ENCODE measurements at places on chromosomes 13 and 19.

DNA sequence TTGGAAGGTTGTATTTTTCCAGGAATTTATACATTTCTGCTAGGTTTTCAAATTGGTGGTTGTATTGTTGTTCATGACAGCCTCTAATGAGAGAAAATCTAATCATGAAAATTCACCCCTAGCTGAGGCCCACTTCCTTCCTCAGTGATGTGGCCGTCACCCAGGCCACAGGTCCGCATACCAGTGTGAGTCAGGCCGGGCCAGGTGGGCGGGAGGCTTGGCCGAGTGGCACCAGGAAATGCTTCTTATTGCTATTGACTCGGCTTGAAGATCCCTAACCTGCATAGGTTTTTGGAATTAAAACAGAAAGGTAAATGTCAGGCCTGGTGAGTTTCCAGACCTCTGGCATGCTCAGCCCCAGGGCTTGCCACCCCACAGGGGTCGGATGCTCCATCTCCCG lies 88.7 kb downstream of the SCGB2B2 start:
- DNase-seq = no peak

- no peak for DNase-seq
Measured at GRCh38 chr19:54206030-54206830, 5.6 kb downstream of the RPS9 start.

DNA sequence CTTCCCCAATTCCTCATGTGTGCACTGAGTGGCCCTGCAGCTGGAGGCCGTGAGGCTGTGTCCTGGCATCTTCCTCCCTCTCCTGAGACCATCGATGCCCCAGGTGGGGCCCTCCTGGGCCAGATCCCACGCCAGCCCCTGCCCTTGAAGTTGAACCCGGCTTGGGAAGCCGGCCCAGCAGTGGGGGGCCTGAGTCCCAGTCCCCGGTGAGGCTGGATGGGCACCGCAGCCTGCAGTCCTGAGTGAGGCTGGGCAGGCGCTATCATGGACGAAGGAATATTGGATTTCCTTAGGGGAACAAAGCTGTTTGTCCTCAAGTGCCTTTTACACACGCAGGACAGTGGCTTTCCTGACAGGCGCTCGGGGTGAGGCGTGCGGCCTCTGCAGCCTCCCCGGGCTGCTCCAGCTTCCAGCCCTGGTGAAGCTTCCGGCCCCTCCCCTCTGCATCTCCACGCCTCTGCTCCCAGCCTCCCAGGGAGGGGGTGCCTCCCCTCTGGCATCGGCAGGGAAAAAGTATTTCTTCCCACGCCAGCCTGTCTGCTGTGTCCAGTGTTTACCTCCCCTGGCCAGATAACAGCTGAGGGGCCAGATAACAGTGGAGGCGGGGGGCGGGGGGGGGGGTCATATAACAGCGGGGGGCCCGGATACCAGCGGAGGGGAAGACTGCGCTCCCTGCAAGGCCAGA lies 159.5 kb downstream of the KDM4B start:
- DNase-seq = no peak

DNA sequence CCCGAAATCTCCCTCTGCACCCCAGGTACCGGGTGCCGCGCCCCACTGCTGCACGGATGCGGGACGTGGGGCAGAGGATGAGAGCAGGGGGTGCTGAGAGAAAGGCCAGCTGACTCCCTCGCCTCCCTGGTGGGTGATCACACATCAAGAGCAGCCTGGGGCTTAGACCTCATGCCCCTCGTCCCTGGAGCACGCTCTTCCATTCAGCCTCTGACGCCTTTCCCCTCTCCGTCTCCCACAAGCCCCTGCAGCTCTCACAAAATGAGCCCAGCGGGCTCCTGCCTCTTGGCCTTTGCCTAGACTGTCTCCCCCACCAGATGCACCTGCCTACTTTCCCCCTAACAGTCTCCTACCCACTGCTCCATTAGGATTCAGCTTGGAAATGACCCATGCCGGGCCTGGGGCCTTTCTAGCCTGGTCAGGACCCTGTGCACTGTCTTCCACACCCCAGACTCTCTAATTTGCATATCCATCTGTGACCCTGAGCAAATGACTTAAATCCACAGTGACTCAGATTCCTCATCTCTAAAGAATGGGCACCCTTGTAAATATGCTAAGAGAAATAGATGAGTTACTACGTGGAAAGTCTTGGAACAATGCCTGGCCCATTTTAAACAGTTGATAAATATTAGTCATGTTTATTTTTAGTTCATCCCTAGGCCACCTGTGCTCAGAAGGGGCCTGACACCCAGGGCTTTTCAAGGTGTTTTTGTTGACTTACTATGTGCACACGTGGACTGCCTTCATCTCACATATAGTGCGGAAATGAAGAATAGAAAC lies 582 bp upstream of the PTPRH start:
- DNase-seq = peak; percentile 62

DNA sequence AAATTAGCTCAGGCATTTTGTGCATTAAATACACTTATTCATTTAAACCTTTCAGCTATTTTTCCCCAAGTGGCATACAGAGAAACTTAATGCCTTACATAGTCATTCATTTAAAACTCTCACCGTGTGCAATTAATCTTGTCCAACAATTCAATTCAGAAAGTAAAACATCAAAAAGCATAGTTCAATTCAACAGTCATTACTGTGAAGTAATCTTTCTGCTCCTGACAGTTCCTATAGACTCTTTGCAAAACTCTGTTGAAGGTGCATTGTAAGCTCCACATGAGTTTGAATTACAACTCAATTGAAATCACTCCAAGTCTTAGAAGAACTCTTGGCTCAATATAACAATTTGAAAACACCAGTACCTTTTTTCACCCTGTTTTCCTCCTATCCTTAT lies 228.3 kb downstream of the DACH1 start:
- DNase-seq = no peak

GRCh38 chr13:62875118-62875640 lies 1459.5 kb upstream of the PCDH20 start:
- DNase-seq = no peak

GRCh38 chr19:39160889-39161672 lies 35.5 kb downstream of the PAK4 start:
- no peak for DNase-seq

DNA sequence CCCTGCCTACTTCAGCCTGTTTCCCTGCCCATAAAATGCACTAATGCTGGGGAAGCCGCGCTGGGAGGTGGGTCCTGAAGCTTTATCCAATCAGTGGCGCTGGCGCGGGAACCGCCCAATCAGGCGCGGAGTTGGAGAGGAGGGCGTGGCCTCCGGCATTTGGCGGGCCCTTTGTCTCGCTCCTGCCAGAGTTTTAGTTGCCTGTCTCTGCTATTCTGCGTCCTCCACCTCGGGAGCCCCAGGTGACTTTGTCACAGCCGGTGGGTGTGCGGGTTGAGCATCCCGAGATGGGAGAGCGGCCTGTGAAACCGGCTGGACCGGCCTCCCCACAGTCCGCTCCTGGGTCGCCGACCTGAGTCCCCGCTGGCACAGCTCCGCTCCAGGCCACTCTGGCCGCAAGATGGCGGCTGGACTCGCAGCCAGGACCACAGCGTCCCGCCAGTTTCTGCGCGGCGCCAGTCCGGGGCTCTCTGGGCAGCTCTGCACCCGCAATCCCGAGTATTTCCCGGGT lies 30.7 kb upstream of the ZNF429 start:
- DNase-seq = no peak

GRCh38 chr13:22235950-22236290 lies 565.0 kb downstream of the FGF9 start:
- DNase-seq = no peak

- DNase-seq = no peak
Measured at GRCh38 chr19:16232127-16232526, 34.4 kb downstream of the AP1M1 start.

GRCh38 chr13:103883164-103883563 lies 816.9 kb upstream of the SLC10A2 start:
- peak; percentile 22 for DNase-seq

DNA sequence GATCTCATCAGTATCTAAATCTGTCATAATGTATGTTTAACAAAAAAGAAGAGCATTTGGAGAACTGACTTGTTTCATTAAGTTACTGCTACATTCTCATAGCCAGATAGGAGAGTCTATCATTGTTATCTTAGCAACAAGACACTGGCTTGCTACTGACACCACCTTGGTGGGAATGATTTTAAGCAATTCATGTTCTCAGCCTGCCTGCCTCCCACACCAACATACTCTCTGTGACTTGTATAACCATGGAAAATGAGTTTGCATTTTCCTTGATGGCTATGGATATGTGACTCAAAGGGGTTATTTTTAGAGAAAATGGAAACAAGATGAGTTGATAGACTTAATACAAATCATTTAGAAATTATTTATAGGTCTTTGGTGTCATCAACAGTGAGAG lies 1308.9 kb downstream of the OLFM4 start:
- no peak for DNase-seq

DNA sequence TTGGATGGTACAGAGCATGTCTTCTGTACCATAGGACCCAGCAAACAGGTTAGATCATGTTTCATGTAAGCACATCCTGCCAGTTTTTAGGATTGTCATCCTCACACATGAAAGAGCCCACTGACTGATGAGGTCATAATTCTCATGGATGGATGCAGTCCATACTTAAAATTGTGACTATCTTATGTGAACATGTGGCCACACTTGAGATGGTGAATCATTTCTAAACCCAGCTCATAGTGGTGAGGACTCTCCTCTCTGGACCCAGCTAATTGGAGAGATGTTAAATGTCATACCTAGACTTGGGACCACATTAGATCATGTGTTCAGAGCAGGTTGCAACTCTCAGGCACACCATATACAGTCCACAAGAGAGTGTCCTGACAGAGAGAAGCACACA lies 24.8 kb upstream of the ZNF254 start:
- no peak for DNase-seq

DNA sequence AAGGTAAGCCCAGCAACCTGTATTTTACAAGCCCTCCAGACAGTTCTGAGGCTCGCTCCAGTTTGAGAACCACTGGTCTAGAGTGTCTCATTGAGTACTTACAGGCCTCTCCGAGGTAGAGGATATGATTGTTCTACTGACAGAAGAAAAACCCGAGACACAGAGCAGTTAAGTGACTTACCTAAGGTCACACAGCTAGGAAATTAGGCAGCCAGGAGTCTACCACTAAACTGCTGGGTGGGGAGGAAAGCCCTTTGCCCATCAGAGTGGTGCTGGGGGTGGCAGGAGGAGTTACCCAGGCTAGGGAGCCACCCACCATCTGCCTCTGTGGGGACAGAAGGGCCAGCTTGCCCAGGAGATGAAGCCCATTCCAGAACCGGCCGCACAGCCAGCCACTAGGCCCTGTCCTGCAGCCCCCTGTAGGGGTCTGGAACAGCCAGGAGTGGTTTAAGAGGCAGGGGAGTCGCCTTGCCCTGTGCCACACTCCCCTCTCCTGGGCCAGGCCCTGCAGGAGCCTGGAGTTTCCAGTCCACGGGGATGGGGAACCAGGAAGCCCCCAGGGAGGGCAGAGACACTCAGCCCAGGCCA lies 703 bp downstream of the RASGRP4 start:
- no peak for DNase-seq

DNA sequence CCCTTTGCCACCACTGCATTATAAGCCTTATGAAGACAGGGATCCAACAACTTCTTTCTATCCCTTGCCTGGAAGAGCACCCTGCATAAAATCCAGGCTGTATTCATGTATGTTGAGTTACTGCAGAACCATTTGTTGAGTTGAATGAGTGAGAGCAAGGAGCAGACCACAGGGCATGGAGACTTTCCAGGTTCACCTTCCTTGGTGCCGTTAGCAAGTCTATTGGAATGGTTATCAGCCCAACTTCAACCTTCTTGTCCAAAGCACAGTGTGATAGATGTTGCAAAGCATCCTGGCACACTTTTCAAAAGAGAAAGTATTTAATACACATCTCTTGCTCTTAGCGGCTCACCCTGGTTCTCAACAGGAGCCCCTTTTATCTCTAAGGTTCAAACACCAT lies 100.9 kb upstream of the CLDN10 start:
- no peak for DNase-seq

GRCh38 chr13:74193391-74193790 lies 59.2 kb upstream of the KLF12 start:
- DNase-seq = no peak

DNA sequence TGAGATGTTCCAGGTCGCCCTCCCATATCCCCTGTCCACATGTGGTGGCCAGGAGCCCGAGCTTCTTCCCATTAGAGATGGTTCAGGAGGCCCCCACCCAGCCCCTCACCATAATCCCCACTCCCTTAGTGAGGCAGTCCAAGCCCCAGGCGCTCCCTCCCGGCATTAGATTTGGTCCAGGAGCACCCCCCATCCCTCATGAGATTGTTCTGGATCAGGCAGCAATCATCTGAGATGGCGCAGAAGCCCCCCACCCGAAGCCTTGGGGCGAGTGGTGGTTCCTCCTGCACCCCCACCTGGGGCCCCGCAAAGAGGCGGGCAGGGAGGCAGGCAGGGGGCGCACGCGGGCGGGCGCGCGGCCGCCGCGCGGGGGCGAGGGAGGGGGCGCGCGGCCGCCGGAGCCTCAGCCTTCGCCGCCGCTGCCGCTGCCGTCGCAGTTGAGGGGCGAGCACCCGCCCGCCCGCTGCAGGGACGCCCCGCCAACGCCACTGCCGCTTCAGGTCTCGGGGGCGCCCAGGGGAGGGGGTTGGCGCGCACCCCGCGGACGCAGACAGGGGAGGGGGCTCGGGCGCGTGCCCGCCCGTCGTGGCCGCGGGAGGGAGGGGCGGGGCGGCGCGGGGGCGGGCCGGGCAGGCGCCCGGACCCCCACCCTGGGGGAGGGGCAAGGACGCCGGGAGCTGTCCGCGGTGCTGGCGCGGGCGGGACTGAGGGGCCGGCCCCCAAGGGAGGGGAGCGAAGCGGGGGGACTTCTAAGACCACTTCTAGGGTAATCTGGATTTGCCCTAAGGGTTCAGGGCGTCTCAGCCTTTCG lies 46.4 kb upstream of the SHKBP1 start:
- no peak for DNase-seq

- no peak for DNase-seq
Measured at GRCh38 chr13:77874406-77874805, 44.2 kb downstream of the EDNRB start.

DNA sequence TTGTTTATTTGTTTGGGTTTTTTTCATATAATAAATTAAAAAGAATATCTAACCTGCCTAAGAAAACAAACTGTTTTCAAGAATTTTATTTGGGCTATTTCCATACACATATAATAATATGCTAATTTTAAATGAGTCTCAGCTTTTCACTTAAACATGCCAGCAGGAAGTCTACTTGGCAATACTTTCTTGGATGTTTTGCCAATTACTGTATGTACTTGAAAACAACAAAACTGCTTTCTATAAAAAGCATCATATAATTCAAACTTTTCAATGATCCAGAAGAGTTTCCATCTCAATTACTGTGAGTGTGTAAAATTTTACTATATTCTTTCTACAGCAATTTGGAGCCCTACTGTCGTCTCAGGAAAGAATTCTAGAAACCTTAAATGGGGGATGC lies 961.2 kb downstream of the PCDH17 start:
- DNase-seq = no peak

- no peak for DNase-seq
Measured at GRCh38 chr13:30991922-30992321, 59.5 kb downstream of the TEX26 start.

- no peak for DNase-seq
Measured at GRCh38 chr13:23628765-23629565, 58.8 kb downstream of the TNFRSF19 start.

GRCh38 chr13:91291078-91291477 lies 56.4 kb upstream of the MIR17HG start:
- DNase-seq = no peak

- no peak for DNase-seq
Measured at GRCh38 chr19:7512400-7512851, 3.5 kb upstream of the ZNF358 start.
